ENCODE measurements at places on chromosomes 7 and 10.

- DNase-seq = no peak
These were observed 127.2 kb downstream of the NRBF2 start for GRCh38 chr10:63260103-63260859.

DNA sequence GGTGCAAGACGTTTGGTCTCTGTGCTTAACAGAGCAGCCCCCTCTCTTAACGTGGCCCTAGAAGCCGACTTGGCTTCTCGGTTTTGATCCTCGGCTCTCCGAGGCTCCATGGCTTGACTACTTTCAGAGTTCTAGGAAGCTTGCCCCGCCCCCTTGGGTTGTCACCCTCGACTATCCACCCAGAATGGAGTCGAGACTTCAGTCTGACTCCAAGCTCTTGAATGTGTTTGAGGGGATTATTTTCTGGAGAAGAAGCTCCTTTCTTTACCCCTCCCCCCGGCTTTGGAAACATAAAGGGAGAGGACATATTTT is 448 bp downstream of the SEC24C start:
- no peak for DNase-seq

- DNase-seq = no peak
These were observed 26.5 kb downstream of the LMTK2 start for GRCh38 chr7:98133181-98133580.

- DNase-seq = no peak
These were observed 15.3 kb downstream of the EDRF1 start for GRCh38 chr10:125734823-125735222.

DNA sequence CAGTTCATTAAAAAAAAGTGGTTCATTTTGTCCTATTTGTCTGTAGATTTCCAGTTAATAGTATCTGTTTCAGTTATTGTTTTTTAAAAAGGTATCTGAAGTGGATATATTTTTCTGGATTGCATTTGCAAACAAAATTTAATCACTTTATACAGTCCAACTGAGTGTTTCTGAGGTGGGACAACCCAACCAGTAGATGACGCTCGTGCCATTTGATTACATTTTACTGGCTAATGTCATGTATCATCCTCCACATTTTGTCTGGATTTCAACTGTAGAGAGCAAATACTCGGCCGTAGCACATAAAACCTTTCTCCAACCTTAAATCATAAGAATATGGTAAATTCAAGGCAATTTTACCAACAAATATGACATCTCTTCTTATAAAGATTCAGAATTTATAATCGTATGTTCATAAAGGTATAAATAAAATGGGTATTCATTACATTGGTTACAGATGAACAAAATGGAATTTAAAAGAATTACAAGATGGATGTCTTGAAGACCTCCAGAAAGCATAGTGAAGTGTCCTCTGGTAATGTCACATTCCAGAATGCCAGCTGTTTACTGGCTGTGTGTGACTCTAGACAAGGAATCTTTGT is 789.0 kb downstream of the PHTF2 start:
- DNase-seq = no peak

- DNase-seq = no peak
These were observed 9.9 kb downstream of the TAS2R41 start for GRCh38 chr7:143487566-143487965.

- no peak for DNase-seq
These were observed 757.3 kb upstream of the AUTS2 start for GRCh38 chr7:68840991-68841390.

DNA sequence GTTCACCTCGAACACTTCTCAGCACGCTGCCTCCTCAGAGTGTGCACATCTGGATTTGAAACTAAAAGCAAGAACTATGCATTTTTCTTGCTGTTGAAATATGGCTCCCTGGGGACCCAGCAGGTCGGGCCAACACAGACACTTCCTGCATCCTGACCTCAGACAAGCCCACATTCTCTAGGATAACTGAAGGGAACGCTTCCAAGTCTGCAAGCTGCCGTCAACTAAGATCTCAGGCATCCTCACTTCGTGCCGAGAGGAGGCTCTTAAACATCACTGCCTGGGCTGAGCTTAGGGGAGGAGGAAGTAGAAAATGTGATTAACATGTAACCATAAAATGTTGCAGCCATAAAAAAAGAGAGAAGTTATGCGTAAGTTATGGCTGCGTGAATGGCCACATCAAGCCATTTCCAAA is 65.5 kb downstream of the PYROXD2 start:
- DNase-seq = no peak

DNA sequence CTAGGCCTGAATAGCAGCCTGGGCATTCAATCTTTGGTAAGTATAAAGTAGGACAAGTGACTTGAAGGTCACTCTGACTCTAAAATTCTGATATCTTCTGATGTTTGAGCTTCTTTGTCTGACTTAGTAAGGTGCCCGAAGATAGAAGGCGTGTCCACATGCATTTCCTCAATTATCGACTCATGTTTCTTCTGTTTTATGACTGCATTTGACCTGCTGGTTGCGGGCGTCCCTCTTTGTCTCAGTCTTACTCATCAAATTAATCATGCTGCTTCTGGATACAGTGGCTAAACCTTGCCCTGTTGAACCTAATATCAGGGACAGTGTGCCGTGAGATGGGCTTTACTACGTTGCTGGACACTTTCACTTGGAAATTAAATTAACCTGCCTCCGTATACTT is 534.1 kb downstream of the SDK1 start:
- DNase-seq = no peak

GRCh38 chr10:96548589-96548988 is 34.9 kb upstream of the TLL2 start:
- DNase-seq = no peak

GRCh38 chr7:131540491-131541162 is 15.8 kb downstream of the PODXL start:
- no peak for DNase-seq

- no peak for DNase-seq
These were observed 107.7 kb downstream of the CACNA2D1 start for GRCh38 chr7:82335927-82336326.

DNA sequence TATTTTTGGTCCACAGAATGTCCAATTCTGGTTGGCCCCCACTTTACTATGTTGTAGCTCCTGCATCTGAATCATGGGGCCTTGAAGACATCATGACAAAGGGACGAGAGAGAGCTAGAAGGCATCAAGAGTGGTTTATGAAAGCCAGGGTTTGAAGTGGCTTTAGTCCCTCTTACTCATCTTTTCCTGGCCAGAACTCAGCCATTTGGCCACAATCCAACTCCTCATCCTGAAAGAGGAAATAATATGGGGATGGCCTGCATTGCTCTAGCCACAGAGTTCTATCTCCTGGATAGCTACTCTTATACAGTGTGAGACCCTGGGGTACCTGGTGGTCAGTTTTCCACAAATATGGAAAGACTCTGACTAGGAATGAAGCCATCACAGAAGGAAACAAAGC is 418.9 kb downstream of the XPNPEP1 start:
- no peak for DNase-seq

DNA sequence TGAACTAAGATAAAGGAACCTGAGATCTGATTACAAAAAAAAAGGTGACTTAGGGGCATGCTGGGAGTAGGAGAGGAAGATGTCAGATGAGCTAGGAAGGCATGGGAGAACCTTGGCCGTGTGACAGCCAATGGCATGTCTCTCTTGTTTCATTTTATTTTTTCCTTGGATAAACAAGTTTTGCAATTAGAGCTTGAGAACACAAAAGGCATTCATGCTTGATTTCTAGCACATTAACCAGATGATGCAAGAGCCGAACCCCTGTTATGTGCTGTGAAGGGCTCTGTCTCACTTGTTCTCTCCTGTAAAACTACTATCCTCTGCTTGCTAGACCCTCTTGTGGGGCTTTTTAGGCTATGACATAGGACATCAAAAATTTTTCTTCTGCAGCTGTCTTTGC is 134.3 kb upstream of the ASAH2 start:
- DNase-seq = no peak

DNA sequence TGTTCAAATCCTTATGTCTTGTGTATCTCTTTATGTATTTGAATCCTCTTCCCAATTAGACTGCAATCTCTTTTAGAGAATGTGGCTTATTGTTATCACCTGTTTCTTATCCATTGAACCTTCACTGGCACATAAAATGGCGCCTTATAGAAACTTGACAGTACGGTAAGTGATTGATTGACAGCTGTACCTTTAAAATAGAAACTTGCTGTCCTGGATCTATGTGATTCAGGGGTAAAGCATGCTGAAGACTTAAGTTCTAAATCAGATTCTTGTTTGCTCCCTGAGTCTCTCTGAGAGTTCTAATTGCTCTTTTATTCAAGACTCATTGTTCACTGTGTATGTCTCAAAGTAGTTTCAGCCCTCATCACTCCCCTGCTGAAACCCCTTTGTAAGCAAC is 91.3 kb downstream of the CACNB2 start:
- DNase-seq = no peak

- DNase-seq = no peak
These were observed 1175.2 kb downstream of the NXPH1 start for GRCh38 chr7:9608560-9608959.

DNA sequence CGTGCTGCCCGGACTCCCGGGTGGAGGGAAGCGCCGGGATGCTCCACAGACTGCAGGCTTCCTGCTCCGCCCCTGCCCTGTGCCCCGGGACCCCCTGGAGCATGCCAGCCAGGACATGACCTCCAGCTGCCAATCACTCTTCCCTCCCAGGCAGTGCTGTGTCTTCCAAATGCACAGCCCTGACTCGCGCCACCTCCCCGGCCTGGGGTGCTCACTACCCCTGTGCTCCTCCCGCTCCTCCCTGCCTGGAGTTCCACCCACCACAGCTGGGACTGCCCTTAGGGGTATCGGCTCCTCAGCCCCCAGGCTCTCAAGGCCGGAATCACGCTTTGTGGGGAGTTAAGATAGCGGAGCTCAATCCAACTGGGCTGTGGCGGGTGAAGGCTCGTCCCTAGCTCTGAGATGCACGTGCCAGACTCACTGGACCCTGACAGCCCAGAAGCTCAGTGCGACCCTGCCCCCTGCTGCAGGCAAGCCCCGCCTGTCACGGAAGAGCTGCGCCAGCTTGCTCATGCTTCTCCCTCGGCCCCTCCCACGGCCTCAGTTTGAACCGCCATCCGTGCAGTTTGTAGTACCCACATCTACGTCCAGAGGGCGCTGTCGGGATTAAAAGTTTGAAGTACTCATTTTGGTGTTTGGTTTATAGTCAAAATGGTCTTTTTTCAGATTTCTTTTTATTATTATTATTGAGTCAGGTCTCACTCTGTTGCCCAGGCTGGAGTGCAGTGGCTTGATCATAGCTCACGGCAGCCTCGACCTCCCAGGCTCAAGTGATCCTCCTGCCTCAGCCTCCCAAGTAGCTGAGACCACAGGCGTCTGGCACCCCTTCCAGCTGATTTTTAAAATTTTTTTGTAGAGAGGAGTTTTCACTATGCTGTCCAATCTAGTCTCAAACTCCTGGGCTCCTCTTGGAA is 142.5 kb upstream of the TCERG1L start:
- no peak for DNase-seq

DNA sequence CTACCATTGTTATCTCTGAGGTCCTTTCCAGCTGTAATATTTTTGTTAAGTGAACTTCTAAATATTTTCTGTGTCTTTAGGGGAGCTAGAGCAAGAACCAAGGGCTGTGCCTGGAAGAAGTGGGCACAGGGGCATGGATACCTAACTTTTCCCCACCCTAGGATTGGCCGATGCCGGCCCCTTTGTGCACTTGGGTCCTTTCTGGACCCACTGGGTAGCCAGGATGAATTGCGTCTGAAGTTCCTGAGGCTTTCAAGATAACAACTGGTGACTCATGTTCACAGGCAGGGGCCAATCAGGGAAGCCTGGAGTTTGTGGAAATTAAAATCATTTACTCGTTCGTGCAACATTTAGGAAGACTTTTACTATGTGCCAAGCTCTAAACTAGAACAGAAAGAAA is 758 bp downstream of the DPCD start:
- DNase-seq = no peak

GRCh38 chr7:84161398-84161797 is 33.2 kb downstream of the SEMA3A start:
- no peak for DNase-seq

DNA sequence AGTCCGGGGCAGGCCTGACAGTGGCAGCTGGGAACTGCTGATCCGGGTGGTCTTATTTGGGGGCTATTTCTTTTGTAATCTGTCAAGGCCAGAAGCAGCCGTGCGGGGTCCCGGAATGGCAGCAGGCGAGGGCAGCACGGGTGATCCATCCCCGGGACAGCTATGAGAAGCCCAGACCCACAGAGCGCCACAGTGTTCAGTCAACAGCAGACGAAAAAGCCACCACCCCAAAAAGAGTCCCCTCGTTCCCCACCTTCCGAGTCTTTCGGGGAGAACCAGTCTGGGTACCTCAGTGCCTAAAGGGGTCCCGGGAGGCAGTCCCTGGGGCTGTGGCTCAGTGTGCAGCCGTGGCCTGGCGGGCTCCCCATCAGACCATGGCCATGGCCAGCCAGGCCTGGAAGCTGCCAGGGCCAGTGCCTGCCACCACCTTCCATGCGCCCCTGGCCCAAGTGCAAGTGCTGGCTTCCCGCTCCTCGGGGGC is 125.1 kb upstream of the KCTD7 start:
- no peak for DNase-seq

DNA sequence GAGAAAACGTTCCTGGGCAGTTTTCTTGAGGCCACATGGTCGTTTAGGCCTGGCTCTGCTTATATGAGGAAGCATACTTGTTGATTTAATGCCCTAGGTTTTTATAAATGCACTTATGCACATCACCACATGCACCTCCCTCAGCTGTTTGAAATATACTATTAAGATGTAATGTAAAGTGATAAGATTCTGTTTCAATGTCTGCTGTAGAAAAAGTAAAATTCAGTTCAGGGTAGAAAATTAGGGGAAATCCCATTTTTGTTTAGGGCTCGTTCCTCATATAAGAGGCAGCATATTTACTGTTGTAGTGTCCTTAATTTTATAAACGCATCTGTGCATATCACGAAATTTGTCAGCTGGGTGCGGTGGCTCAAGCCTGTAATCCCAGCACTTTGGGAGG is 7.8 kb upstream of the CAMK1D start:
- DNase-seq = no peak

- no peak for DNase-seq
These were observed 149.8 kb downstream of the TAX1BP1 start for GRCh38 chr7:27889800-27890199.

- DNase-seq = no peak
These were observed 129.5 kb downstream of the PTPN20 start for GRCh38 chr10:47040681-47041080.

DNA sequence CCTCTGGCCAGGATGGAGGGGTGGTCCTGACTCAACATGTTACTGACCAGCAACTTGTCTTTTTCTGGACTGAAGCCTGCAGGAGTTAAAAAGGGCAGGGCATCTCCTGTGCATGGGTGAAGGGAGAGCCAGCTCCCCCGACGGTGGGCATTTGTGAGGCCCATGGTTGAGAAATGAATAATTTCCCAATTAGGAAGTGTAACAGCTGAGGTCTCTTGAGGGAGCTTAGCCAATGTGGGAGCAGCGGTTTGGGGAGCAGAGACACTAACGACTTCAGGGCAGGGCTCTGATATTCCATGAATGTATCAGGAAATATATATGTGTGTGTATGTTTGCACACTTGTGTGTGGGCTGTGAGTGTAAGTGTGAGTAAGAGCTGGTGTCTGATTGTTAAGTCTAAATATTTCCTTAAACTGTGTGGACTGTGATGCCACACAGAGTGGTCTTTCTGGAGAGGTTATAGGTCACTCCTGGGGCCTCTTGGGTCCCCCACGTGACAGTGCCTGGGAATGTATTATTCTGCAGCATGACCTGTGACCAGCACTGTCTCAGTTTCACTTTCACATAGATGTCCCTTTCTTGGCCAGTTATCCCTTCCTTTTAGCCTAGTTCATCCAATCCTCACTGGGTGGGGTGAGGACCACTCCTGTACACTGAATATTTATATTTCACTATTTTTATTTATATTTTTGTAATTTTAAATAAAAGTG is 6.0 kb downstream of the PLAU start:
- no peak for DNase-seq

- no peak for DNase-seq
These were observed 51.8 kb downstream of the GALNT11 start for GRCh38 chr7:152076940-152077933.

- no peak for DNase-seq
These were observed 191.9 kb downstream of the CSTF2T start for GRCh38 chr10:51507476-51507875.
